DMS79 (cell line): ENCODE measurements at places on chromosomes 16 and 17.
A peak's percentile ranks its signal among the peaks of the same experiment; 100 is the strongest.

- no peak for DNase-seq
Observed at GRCh38 chr16:87847467-87847784, 21.9 kb downstream of the SLC7A5 start.

DNA sequence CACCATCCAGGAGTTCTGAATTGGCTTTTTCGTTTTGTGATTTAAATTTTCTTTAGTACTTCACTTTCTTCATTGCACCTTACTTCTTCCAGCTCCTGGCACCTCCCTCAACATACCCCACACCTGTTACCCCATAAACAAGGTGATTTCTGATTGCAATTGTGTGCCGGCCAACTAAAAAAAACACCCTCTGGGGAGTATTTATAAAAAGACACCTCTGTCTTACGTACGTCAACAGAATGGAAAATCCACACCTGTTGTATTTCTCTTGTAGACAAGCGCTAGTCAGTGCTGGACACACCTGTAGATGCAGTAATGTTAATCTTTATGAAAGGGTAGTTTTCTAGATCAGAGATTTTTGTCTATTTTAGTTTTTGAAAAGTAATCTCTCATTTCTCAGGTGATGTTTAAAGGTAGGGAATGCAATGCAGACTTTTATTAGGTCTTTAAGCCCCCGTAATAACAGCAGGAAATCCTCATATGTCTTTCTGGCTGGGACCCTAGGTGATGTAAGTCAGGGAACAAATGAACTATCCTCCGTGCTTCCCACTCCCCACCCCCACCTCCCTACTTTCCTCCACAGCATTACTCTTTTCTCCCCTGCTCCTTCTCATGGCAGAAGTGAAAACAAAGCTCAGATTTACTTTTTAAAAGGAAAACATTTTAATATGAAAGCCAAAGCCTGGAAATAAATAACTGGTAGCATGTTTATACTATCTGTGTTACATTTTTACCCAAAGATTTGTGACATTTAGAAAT, 4.2 kb downstream of the MSI2 start:
- no peak for DNase-seq

GRCh38 chr17:15351925-15352324, 10.5 kb upstream of the TEKT3 start:
- DNase-seq, result no peak

GRCh38 chr17:40122999-40123810, 1.4 kb downstream of the MSL1 start:
- peak; percentile 40 for DNase-seq

- DNase-seq, result no peak
Observed at GRCh38 chr16:89407925-89408300, 82.4 kb downstream of the ANKRD11 start.

DNA sequence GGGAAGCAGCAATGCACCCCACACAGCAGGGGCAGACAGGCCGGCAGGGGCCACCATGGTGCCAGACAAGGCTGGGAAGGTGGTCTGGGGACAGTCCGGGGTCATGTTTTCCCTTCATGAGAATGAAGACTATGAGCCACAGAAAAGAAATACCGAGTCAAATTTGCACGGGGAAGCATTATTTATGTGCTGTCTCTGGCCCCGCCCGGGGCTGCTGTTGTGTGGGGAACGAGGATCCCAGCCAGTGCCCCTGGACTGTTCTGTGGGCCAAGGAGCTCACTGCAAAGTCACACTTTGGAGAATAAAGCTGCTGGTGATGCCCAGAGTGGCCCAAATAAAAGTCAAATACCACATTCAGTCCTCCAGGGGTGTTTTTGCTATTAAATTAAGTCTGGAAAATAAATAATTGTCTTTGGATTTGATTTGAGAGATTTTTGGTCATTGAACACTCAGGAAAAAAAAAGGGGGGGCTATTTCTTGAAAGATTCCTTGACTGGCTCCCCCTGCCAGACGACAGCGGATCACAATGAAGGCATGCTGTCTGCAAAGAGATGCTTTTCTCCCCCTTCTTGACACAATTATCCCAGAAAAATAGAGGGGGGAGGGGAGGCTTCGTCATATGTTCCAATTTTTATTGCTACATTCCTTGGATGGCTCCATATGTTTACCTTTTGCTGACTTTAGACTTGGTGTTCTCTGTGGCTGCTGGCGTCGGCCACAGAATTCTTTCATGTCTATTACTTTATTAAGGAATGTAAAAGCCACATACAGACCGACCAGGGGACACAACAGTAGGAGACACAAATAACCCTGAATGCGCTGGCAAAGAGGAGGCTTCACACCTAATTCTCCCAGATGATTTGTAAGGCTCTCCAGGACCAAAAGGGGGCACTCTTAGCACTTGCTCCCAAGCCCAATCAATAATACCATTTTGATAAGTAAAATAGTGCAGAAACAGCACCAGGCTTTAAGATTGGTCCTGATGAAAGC, 27.1 kb upstream of the ANKFN1 start:
- DNase-seq, result no peak

GRCh38 chr17:46741122-46741730, 77.3 kb downstream of the WNT3 start:
- DNase-seq, result no peak

DNA sequence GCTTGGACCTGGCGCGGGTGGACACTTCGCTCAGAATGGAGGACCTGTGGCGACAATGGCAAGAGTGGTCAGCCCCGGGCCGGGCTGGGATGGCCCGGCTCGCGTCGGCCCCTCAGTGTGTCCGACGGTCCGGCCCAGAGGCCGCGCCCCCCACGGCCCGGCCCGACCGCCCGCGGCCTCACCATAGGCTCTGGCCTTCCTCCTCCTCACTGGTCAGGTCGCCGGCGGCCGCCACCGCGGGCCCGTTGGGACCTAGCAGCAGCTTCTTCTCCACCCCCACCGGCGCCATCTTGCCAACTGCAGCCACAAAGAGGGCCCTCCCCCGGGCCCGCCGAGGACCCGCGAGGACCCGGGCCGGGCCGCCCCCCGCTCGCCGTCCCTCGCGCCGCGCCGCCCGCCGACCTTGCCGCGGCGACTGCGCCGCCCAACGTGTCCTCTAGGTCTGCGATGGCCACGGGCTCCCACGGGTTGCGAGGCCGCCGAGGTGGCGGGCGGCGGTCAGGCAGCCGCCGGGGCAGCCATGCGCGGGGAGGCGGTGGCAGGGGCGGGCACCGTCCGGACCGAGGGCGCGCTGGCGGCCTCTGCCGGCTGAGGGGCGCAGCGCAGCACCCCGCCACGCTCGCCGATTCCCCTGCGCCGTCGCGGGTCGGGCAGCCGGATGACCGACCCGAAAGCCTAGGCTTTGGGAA, at the start of gene DYNC1LI2:
Gene DYNC1LI2, minus strand, starts transcription at position 307 of the 689 bp plus-strand sequence. Its CDS starts 18 bp downstream, at position 289.
- DNase-seq, result peak; percentile 14

DNA sequence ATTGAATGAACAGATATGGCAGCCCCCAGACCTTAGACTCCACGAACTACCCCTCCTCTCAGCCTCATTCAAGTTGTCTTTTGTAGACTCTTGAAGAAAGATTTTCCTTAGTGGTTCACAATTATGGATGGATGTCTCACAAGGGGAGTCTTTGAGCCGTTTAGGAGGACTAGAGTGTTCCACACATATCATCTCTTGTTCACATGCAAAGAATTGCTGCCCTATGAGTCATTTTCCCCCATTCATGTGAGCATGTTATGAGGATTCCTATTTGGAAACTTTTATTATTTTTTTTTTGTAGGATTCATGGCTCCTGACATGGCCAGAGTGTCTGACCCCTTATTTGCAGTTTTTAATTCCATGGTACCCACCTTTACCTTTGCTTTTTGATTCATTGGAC, 237.1 kb downstream of the SHISA9 start:
- DNase-seq, result no peak

DNA sequence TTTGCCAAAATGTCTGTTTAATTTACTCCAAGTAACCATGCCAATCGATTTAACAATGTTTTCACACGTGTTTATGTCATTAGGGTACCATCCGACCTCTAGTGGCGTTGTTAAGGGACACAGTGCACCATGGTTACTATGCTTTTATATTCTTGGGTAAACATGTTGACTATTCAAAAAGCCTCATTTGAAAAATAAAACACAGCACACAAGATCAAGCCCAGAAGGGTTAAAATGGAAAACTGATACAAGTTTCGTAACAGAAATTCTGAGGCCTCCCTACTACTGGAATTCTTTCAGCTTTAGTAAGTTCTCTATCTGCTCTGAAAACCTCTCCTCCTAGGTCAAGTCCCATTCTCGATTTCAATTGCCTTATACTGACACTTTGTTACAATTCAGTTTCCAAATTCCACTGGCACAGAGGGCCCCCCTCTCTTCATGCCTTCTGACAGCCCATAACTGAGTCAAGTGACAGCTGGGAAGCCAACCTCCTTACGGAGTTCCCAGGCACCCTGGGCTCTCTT, 2.1 kb downstream of the CFAP20 start:
- DNase-seq, result no peak

- no peak for DNase-seq
Observed at GRCh38 chr16:30637944-30638343, 12.8 kb upstream of the PRR14 start.

DNA sequence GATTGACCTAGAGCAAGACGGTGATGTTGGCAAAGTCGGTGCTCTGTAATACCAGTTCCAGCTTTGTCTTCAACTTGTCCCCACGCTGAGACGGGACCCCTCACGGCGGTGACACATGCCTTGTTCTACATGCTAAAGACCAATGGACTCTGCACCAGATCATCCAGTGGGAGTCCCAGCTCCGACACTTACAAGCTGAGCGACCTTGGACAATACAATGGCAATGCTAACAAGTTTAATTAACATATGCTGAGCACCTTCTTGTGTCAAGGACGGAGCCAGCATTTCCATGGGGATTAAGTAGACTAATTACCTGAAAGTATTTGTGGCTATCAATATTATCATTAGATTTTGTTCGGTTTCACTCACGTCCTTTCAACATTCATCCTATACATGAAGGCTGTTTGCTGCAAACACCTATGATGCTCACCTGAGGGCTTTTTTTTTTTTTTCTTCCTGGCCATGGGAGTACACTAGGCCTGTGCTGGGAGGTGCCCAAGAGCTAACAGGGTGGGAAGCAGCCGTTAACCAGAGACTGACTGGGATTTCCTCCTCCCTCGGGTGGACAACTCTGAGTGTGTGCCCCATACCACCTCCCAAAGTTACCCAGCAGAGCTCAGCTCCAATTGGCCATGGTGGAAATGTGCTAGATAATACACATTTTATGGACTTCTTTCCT, 308.6 kb upstream of the ZFHX3 start:
- DNase-seq, result no peak

DNA sequence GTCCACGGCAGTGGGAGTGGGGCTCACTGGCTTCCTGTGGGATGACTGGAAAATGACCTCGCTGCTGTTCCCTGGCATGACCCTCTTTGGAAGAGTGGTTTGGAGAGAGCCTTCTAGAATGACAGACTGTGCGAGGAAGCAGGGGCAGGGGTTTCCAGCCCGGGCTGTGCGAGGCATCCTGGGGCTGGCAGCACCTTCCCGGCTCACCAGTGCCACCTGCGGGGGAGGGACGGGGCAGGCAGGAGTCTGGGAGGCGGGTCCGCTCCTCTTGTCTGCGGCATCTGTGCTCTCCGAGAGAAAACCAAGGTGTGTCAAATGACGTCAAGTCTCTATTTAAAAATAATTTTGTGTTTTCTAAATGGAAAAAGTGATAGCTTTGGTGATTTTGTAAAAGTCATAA, 7.8 kb upstream of the RNF213 start:
- no peak for DNase-seq

DNA sequence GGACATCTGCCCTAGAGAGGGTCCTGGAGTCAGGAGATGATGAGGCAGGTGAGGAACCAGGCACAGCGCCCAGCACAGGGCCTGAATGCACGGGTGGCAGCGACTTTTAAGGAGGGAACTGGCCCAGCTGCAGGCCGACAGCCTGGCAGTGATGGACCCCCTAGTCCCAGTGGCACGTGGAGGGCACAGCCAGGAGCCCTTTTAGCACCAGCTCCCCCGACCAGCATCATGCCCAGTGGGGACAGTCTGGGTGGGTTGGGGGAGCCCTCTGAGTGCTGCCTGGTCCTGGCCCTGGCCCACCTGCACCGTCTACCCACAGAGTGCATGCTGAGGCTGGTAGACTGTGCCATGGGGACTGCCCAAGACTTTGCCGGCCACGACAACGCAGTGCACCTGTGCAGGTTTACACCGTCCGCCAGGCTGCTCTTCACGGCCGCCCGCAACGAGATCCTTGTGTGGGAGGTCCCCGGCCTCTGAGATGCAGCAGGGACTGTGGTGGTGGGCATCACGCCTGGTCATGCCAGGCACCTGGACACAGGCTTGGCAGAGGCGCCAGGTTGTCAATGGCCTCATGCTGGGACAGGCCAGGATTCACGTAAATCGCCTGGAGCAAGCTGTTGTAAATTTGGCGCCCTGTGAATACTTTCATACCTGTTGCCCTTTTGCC, 686 bp upstream of the RHOT2 start:
- peak; percentile 25 for DNase-seq

- no peak for DNase-seq
Observed at GRCh38 chr16:27598931-27599565, 49.1 kb downstream of the KATNIP start.

DNA sequence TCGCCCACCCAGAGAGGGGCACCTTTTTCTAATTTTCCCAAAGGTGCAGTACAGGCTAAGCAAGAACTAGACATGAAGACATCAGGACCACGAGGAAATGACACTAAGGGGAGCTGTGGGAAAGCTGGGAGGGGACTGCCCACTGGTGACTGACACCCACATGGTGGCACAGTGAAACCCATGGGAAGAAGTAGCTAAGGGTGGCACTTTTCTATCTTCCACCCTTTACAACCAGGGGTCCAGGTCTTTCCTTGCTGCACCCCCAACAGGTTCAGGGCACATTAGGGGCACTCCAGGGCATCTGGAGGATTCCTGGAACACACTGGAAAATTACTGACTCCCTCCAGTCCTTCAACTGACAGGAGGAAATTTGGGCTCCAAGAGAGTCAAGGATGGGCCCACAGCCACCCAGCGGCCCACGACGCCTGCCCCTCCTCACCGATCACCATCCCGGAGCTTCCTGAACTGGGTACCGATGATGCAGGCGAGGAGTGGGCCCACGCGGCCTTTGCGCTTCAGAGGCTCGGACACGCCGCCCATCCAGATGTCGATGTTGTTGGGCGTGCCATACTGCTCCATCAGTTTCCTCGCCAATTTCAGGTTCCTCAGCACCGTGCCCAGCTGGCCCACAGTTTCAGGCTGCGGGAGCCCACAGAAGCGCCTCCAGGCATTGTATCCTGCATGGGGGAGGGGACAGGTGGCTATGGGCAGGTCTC, 9.4 kb downstream of the MPO start:
- no peak for DNase-seq

DNA sequence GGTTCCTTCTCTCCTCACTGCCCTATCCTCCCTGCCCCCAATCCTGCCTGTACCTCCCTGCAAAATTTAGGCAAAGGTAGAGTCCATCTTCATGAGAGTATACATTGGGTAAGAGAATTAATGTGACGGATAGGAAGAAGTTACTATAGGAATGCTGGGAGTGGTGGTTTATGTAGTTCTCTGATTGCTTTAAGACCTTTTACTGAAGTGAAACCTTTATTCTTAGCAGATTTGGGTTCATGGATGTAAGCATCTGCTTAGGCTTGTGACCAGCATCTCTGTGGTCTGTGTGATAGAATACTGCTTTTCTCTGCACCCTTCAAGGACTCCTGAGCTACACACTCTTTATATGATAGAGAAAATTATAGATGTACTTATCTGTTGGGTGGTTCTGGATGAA, 127.3 kb downstream of the PRKCA start:
- DNase-seq, result no peak
